ENCODE measurements at places on chromosomes 13 and 19. TPM values are rescaled to one million over a fixed set of nuclear protein-coding genes. Genes with fewer than 3 reads are reported as not detected.

The FCER2 gene
- polyA plus RNA-seq, result 0.43 TPM

The GAPDHS gene
- not detected for polyA plus RNA-seq

The CGB5 gene
- polyA plus RNA-seq, result 0.18 TPM

The GNG14 gene
- polyA plus RNA-seq, result not detected

The NKPD1 gene
- 0.06 TPM for polyA plus RNA-seq

The CEACAM3 gene
- 0.22 TPM for polyA plus RNA-seq

The C2CD4C gene
- polyA plus RNA-seq, result 1.2 TPM

The KLK12 gene
- not detected for polyA plus RNA-seq

The PALM gene
- polyA plus RNA-seq, result 63.6 TPM

The NLRP5 gene
- polyA plus RNA-seq, result not detected

The FREM2 gene
- 41.0 TPM for polyA plus RNA-seq

The IFNL1 gene
- polyA plus RNA-seq, result not detected

The LILRB3 gene
- 1.8 TPM for polyA plus RNA-seq

The UBE2L5 gene
- polyA plus RNA-seq, result 0.49 TPM

The HRC gene
- 27.0 TPM for polyA plus RNA-seq

The GGN gene
- 0.92 TPM for polyA plus RNA-seq

The ZNF610 gene
- polyA plus RNA-seq, result 11.2 TPM

The ZNF91 gene
- polyA plus RNA-seq, result 51.1 TPM

The ZNF880 gene
- 25.9 TPM for polyA plus RNA-seq

The LTBP4 gene
- 193 TPM for polyA plus RNA-seq

The PTH2 gene
- polyA plus RNA-seq, result not detected

The MYADM gene
- polyA plus RNA-seq, result 69.0 TPM

The IL12RB1 gene
- 0.35 TPM for polyA plus RNA-seq

The NPAS1 gene
- 1.3 TPM for polyA plus RNA-seq

The ZNF724 gene
- 4.7 TPM for polyA plus RNA-seq

The FXYD7 gene
- polyA plus RNA-seq, result 1.2 TPM

The PINLYP gene
- 15.6 TPM for polyA plus RNA-seq

The MEX3D gene
- 32.3 TPM for polyA plus RNA-seq

The TUBA3C gene
- polyA plus RNA-seq, result not detected

The CYP4F12 gene
- 1.5 TPM for polyA plus RNA-seq
